Lower leg skin (tissue), 4 donors: ENCODE measurements at places on chromosomes 1 and 21. TPM values are rescaled to one million over a fixed set of nuclear protein-coding genes. Genes with fewer than 3 reads are reported as not detected.

GRCh38 chr1:229409616-229410369 is 24.1 kb downstream of the ACTA1 start:
- DNase-seq: no peak

Gene ARHGEF10L
- 105 TPM for total RNA-seq

DNA sequence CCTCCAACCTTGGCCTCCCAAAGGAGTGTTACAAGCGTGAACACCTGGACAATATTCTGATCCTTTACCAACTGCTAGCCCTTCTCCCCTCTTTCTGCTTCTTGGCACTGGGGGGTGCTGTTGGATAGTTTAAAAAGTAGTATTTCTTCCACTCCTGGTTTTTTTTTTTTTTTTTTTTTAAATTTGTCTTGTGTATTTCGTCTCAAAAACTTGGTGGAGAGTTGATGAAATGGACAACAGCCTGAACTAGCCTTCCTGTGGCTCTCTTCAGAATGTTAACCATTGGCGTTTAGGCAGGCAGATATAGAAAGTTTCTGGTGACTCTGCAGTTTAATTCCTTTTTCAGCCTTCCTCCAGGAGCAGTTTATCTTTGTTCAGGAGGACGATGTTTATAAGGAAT is 69.7 kb upstream of the USP24 start:
- DNase-seq: no peak

DNA sequence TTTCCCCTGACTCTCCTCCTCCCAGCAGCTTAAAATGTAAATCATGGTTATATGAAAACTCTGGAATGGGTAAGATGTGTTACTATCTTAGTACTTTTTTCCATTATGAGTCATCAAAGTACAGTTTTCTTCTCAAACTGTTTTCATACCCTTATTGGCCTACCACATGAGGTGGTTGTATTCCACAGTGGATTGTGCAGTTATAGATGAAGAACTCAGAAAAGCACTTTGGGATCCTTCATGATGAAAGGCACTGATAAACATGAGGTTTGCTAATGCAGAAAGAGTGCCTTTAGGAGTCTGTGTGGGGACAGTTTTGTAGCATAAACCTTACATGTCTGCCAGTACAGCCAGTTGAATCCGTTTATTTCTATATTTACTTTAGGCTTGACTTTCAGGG is 32.0 kb upstream of the MYOCOS start:
- DNase-seq: no peak

Gene KRTAP15-1
- not detected for total RNA-seq
